Pancreas (tissue), 10 donors: ENCODE measurements at places on chromosomes 4 and X. TPM values are rescaled to one million over a fixed set of nuclear protein-coding genes. Genes with fewer than 3 reads are reported as not detected.
A peak's percentile ranks its signal among the peaks of the same experiment; 100 is the strongest.

Gene OFD1
- 54.5 TPM for polyA plus RNA-seq

GRCh38 chr4:82423245-82424054 lies 6.8 kb downstream of the HNRNPDL start:
- no peak overlapping the region for H3K27ac ChIP-seq
- H3K4me1 ChIP-seq: peaks cover 8% of the 10 kb centered on the region
- no peak for DNase-seq
- peaks cover 38% of the 10 kb centered on the region for H3K36me3 ChIP-seq
- no peak overlapping the region for H3K4me3 ChIP-seq

DNA sequence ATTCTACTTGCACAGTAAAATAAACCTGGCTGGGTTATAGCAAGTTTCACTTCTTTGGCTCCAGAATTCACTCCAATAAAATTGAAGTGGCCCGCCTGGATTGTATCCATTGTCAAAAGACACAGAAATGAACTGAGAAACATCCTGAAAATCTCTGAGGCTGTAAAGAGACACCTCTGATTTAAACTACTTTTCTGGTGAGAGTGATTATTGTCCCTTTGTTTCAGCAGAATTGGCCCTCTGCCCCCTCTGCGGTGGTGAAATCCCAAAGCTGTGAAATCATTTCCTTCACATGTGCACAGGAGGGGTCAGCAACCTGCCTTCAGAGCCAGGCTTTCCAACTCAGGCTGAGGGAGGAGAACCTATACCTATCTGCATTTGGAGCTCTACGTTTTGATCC lies 23.0 kb downstream of the GAB3 start:
- no peak overlapping the region for H3K4me3 ChIP-seq
- DNase-seq: no peak

DNA sequence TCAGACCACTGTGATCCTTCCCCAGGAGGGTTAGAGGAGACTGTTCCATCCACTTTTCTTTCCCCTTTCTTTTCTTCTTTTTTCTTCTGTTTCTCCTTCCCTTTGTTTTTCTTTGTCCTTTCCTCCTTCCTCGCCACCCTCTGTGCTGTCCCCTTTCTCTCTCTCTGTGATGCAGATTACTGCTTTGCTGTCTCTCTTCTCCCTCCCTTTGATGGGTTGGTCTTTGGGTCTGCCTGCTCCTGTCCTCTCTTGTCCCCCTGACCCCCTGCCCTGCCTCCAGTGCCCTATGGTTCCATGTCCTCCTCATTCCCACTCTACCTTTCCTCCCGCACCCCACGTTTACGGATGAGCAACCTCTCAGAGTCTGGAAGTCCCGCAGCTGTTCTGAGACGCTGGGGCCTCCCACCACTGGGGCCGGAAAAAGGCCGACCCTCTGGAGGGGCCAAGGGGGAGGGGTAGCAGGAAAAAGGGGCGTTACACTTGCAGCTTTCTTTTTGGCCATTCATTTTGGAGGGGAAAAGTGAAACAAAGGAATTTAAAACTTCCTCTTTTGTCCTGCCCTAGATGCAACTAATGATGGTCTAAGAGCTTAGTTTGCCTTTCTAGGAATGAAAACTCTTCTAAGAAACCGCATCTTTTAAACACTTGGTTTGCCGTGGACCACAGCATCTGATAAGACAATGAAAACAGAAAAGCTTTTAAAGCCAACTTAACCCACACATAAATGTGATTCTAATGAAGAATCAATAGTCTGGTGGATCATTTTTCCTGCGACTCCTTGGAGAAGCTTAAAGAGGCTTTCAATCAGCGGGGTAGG lies 24.5 kb upstream of the TSR2 start:
- no peaks in the 10 kb centered on the region for H3K4me1 ChIP-seq
- no peak overlapping the region for H3K4me3 ChIP-seq
- no peaks in the 10 kb centered on the region for H3K27me3 ChIP-seq
- no peaks in the 10 kb centered on the region for H3K36me3 ChIP-seq

- no peaks in the 10 kb centered on the region for H3K36me3 ChIP-seq
- DNase-seq: no peak
- H3K4me3 ChIP-seq: no peak overlapping the region
- no peaks in the 10 kb centered on the region for H3K27me3 ChIP-seq
- H3K27ac ChIP-seq: no peak overlapping the region
Observed at GRCh38 chr4:133694416-133694815, 507.2 kb downstream of the PABPC4L start.

DNA sequence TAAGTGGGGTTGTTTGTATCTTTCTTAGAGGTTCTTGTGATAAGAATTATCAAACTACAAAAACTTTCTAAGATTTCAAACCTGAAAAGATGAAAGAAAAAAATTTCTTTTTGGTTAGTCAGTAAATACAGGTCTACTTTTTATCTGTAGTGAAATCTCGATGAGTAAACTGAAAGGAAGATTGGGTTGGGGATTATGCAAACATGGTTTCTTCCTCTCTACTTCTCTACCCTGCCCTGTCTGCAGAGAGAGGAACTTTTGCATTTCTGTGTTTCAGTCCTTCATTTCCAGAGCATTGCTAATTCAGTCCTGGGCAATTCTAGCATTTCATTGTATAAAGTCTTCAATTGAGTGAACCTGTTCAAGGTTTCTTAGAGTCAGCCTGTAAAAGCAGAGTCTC lies 51.6 kb upstream of the IL2 start:
- no peak overlapping the region for H3K4me3 ChIP-seq
- no peaks in the 10 kb centered on the region for H3K27me3 ChIP-seq
- H3K4me1 ChIP-seq: no peaks in the 10 kb centered on the region
- H3K27ac ChIP-seq: no peak overlapping the region
- no peaks in the 10 kb centered on the region for H3K36me3 ChIP-seq

Gene VCX
- not detected for polyA plus RNA-seq

- peaks cover 22% of the 10 kb centered on the region for H3K36me3 ChIP-seq
- no peaks in the 10 kb centered on the region for H3K4me1 ChIP-seq
- no peak overlapping the region for H3K27ac ChIP-seq
- no peak overlapping the region for H3K4me3 ChIP-seq
Observed at GRCh38 chrX:130139474-130140201, 26.0 kb downstream of the AIFM1 start.

Gene ADH1B
- 48.6 TPM for polyA plus RNA-seq

DNA sequence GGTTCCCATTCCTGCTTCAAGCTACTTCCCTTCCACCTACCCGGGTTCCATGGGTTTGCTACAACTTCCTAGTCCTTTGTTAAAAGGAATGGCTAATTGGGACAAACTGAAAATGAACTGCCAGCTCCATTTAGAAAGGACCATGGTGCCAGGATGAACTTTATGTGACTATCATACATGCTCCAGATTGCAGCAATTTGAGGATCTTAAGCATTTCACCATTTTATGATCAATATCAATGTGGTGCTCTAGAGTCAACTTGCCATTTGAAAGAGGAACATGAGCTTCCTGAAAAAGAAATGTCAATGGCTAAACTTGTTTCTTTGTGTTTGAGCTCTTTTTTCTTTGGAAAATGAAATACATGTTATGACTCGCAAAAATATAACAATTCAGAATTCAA lies 92.7 kb upstream of the IL15 start:
- H3K4me3 ChIP-seq: no peak overlapping the region
- H3K27ac ChIP-seq: no peak overlapping the region
- H3K27me3 ChIP-seq: no peaks in the 10 kb centered on the region

DNA sequence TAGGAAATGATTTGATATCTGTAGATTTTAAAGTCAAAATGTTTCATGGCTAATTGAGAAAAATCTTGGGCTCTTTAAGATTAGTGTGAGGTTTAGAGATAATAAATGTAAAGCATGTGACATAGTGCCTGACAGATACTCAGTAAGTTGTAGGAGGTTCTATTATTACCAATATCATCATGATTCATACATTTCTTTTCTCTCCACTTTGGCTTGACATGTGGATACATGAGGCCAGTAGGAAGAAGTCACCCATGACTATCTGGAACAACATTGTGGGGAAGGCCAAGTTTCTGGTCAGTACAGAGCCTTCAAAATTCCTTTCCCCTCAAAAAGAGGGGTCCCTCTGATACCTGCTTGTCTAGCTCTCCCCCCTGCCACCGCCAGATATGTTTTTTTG lies 91.2 kb upstream of the SORBS2 start:
- no peak overlapping the region for H3K27ac ChIP-seq
- H3K4me1 ChIP-seq: no peaks in the 10 kb centered on the region
- H3K36me3 ChIP-seq: no peaks in the 10 kb centered on the region
- no peak overlapping the region for H3K4me3 ChIP-seq
- H3K27me3 ChIP-seq: no peaks in the 10 kb centered on the region

DNA sequence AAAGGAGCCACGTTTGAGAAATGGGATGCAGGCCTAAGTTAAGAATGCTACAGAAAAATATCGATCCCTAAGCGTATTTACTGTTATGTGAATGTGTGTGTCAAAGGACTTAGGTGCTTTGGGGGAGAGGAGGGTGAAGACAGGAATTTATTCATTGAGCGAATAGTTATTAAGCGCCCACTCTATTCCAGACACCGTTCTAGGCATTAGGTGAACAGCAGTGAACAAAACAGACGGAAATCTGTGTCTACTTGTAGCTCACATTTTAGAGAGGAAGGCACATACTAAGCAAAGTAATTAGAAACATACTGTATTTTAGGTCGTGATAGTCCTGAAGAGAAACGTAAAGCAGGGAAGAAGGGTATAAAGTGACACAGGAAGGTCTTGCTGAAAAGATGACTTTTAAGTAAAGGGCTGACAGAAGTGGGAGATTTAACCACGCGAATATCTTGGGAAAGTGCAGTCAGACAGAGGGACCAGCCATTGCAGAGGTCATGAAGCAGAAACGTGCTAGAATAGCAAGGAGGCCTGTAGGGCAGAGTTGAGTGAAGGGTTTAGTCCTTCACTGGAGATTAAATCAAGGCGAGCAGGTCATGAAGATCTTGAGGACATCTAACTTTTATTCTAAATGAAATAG lies 541 bp downstream of the AIMP1 start:
- H3K27ac ChIP-seq: peak overlapping the region; percentile 90
- H3K27me3 ChIP-seq: no peaks in the 10 kb centered on the region
- peaks cover 23% of the 10 kb centered on the region for H3K4me1 ChIP-seq
- H3K36me3 ChIP-seq: no peaks in the 10 kb centered on the region
- peak overlapping the region; percentile 77 for H3K4me3 ChIP-seq

- no peaks in the 10 kb centered on the region for H3K27me3 ChIP-seq
- H3K4me1 ChIP-seq: no peaks in the 10 kb centered on the region
- H3K36me3 ChIP-seq: no peaks in the 10 kb centered on the region
Observed at GRCh38 chrX:56221101-56221500, 11.1 kb upstream of the KLF8 start.

GRCh38 chr4:5770051-5770450 lies 59.0 kb downstream of the EVC start:
- no peaks in the 10 kb centered on the region for H3K36me3 ChIP-seq
- H3K27ac ChIP-seq: no peak overlapping the region
- H3K4me1 ChIP-seq: no peaks in the 10 kb centered on the region
- no peak overlapping the region for H3K4me3 ChIP-seq
- DNase-seq: no peak

GRCh38 chrX:103404231-103405008 lies 28.1 kb downstream of the BEX3 start:
- peak; percentile 56 for DNase-seq
- no peaks in the 10 kb centered on the region for H3K4me1 ChIP-seq
- no peak overlapping the region for H3K27ac ChIP-seq
- peak overlapping the region; percentile 31 for H3K4me3 ChIP-seq
- H3K27me3 ChIP-seq: no peaks in the 10 kb centered on the region

GRCh38 chrX:124421898-124422655 lies 75.7 kb downstream of the SH2D1A start:
- no peaks in the 10 kb centered on the region for H3K36me3 ChIP-seq
- no peaks in the 10 kb centered on the region for H3K27me3 ChIP-seq
- H3K4me1 ChIP-seq: no peaks in the 10 kb centered on the region
- DNase-seq: no peak
- no peak overlapping the region for H3K4me3 ChIP-seq
- H3K27ac ChIP-seq: no peak overlapping the region

Gene UGT2B17
- 0.49 TPM for polyA plus RNA-seq

DNA sequence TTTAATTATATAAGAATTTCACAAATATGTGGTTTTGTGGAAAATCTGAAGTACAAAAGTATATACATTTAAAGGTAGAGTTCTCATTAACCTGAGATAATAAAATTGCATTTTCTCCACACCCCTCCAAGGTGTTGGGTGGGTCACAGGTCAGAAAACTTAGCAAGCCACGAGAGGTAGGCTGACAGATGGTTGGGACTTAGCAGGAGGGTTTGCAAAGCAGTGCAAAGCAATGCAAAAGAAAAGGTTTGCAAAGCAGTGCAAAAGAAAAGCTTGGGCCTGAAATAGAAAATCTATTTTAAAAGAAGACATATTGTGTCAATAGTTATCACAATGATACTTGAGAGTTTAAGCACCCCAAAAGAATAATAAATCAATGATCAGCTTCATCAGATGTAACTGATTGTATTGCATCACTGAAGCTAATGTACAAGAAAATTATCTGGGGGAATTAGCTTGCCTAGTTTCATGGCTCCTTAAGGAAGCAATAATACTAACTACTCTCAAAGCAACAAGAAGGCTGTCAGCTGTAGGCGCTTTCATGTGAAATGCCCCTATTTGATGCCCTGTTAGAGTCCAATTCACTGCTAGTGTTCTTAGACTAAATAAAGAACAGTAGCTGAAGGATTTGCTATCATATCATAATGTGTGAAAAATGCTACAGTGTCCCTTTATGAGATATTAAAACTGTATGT lies 319.5 kb downstream of the KCNIP4 start:
- H3K36me3 ChIP-seq: no peaks in the 10 kb centered on the region
- no peaks in the 10 kb centered on the region for H3K27me3 ChIP-seq
- H3K4me3 ChIP-seq: no peak overlapping the region
- H3K27ac ChIP-seq: no peak overlapping the region
- DNase-seq: no peak

Gene PARM1
- polyA plus RNA-seq: 8.3 TPM

DNA sequence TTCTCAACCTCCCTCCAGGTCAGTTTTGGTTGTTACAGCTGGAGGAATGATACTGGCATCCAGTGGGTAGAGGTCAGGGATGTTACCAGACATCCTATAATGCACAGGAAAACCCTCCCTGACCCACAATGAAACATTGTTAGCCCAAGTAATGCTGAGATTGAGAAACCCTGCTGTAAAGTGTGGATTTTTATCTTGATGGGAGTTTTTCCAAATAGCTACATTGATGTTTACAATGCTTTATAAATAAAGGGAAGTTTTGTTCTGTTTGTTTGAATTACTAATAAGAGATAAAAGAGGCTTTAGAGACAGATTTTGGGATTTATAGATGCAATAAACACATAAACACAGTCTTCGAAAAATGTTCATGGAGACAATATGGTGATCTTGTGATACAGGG lies 194.0 kb upstream of the NUDT6 start:
- H3K4me1 ChIP-seq: peaks cover 7% of the 10 kb centered on the region
- no peak overlapping the region for H3K4me3 ChIP-seq
- no peaks in the 10 kb centered on the region for H3K27me3 ChIP-seq
- no peaks in the 10 kb centered on the region for H3K36me3 ChIP-seq
- no peak for DNase-seq

- H3K36me3 ChIP-seq: no peaks in the 10 kb centered on the region
- DNase-seq: no peak
- H3K4me1 ChIP-seq: no peaks in the 10 kb centered on the region
- no peak overlapping the region for H3K4me3 ChIP-seq
- no peak overlapping the region for H3K27ac ChIP-seq
Observed at GRCh38 chr4:40247350-40247749, 50.5 kb downstream of the RHOH start.

GRCh38 chrX:20007962-20008622 lies 17.2 kb upstream of the BCLAF3 start:
- H3K27ac ChIP-seq: no peak overlapping the region
- H3K4me3 ChIP-seq: no peak overlapping the region
- no peaks in the 10 kb centered on the region for H3K4me1 ChIP-seq
- no peaks in the 10 kb centered on the region for H3K36me3 ChIP-seq
- DNase-seq: no peak

GRCh38 chr4:142248946-142249345 lies 597.2 kb downstream of the INPP4B start:
- no peak for DNase-seq
- H3K4me1 ChIP-seq: no peaks in the 10 kb centered on the region
- H3K36me3 ChIP-seq: no peaks in the 10 kb centered on the region
- no peak overlapping the region for H3K4me3 ChIP-seq
